ENCODE measurements at places on chromosomes 2 and 18. TPM values are rescaled to one million over a fixed set of nuclear protein-coding genes. Genes with fewer than 3 reads are reported as not detected.

C1QL2 gene
- total RNA-seq: not detected

CXXC1 gene
- total RNA-seq: 58.9 TPM

TEX44 gene
- not detected for total RNA-seq

AQP12B gene
- total RNA-seq: not detected

NETO1 gene
- total RNA-seq: 1.0 TPM

RFX8 gene
- total RNA-seq: 0.51 TPM

GLI2 gene
- 22.2 TPM for total RNA-seq

SERPINB13 gene
- total RNA-seq: not detected

FAP gene
- 21.2 TPM for total RNA-seq

MC2R gene
- total RNA-seq: not detected

ZNF519 gene
- total RNA-seq: 33.0 TPM

TDRD15 gene
- not detected for total RNA-seq

KIF1A gene
- total RNA-seq: not detected

REEP1 gene
- total RNA-seq: 10.6 TPM

FER1L5 gene
- total RNA-seq: 1.6 TPM

REV1 gene
- total RNA-seq: 40.9 TPM

SH2D6 gene
- total RNA-seq: not detected

RSAD2 gene
- total RNA-seq: 0.29 TPM

MALL gene
- 13.7 TPM for total RNA-seq

TSN gene
- total RNA-seq: 54.3 TPM

CTIF gene
- total RNA-seq: 76.5 TPM

MAPK4 gene
- total RNA-seq: 0.26 TPM

SAG gene
- not detected for total RNA-seq

SP140 gene
- total RNA-seq: 0.97 TPM

Data from uterus (tissue), 4 donors.